ENCODE measurements at places on chromosomes 1 and 21.

DNA sequence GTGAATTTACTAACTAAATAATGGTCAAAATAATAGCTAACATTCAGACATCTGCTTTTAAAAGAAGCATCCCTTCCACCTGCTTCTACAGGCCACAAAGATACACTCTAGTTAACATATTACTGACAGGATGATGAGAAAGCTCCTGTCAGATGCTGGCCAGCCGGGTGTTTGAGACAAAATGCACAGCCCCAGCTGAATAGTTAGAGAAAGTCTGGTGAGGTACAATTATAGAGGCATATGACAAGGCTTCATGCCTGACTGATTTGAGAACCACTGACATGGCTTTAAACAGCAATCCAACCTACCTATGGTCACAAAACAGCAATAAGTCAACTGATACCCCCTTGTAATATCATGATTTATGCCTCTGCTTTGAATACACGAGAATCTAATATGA is 137.0 kb downstream of the DENND1B start:
- DNase-seq = no peak

DNA sequence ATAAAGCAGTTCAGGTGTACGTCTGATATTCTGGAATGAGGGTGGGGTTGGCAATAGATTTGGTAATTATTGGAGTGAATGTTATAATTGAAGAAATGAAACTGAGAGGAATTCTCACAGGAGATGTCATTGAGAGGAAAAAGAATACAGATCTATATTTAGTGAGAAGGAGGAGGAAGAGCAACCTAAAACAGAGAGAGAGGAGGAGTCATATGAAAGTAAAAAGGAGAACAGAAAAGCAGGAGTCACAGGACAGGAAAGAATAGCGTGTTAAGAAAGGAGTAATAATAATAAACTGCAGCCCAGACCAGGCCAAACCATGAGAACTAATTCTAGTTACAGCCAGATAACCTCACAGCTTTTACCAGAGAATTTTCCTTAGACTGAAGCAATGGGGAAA is 62.7 kb upstream of the MROH9 start:
- DNase-seq = no peak

DNA sequence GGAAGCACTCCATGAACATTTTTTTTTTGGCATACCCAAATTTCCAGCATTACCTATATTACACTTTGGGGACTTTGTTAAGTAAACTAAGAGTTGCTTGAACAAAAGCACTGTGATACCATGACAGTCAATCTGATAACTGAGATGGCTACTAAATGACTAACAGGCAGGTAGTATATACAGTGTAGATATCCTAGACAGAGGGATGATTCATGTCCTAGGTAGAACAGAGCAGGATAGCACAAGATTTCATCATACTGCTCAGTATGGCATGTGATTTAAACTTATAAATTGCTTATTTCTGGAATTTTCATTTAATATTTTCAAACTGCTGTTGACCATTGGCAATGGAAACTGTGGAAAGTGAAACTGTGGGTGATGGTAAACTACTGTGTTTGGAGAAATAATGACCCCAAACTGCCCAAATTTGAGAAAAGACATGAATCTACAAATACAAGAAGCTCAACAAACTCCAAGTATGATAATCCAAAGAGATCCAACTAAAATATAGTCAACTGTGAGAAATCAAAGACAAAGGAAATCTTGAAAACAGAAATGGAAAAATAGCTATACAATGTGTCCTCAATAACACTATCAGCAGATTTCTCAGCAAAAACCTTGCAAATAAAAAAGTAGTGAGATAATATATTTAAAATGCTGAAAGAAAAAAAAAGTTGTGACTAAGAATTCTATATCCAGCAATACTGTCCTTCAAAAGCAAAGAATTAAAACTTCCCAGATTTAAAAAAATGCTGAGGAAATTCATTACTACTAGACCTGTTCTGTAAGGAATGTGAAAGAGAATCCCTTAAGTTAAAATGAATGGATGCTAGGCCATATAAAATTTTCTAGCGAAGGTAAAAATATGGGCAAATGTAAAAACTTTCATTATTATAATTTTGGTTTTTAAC is 410.4 kb downstream of the DUSP10 start:
- no peak for DNase-seq

DNA sequence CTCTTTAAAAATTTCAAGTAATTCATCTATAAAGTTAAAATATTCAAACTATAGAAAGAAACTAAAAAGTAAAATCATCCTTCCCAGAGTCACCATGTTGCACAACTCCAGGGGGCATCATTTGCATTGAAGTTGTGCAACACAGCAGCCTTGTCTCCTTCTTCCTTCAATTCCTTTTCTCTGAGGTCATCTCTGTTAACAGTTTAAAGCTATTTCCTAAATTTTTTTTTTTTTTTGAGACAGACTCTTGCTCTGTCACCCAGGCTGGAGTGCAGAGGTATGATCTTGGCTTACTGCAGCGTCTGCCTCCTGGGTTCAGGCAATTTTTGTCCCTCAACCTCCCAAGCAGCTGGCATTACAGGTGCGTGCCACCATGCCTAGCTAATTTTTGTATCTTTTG is 7.1 kb downstream of the RHBG start:
- DNase-seq = no peak

DNA sequence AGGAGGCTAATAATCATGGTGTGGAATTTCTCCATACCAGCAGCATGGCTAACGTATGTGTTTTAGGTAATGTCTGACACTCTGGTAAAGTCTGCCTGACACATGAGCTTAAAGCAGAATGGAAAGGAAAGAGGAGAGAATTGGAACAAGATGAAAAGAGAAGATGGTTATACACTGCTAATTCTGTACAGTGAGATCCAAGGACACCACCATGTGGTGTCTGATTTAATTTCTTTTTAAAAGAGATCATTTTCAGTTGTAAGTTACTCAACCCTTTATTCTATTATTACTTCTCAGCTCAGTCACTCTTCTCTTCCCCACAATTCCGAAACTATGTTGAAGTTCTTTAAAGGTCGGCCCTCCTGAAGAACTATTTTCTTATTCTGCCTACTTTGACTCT is 15.6 kb downstream of the PRKAB2 start:
- DNase-seq = no peak

- no peak for DNase-seq
These were observed 37.9 kb downstream of the RGL1 start for GRCh38 chr1:183842795-183843144.

GRCh38 chr1:17465228-17465627 is 25.8 kb upstream of the RCC2 start:
- DNase-seq = no peak

DNA sequence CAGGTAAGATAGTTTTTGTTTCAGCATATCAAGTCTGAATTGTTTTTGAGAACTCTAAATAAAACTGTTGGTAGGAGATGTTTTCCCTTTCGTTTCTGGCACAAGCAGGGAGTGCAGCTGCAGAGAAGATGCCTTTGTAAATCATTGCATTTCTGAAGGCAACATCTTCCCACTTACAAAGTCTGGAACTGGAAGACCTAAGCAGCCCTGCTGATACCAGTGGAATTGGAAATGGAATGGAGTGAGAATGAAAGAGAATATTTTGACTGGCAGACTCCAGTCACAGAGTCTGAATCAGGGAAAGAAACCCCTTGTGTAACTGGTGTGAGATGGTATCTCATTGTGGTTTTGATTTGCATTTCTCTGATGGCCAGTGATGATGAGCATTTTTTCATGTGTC is 815.6 kb downstream of the LTN1 start:
- no peak for DNase-seq

DNA sequence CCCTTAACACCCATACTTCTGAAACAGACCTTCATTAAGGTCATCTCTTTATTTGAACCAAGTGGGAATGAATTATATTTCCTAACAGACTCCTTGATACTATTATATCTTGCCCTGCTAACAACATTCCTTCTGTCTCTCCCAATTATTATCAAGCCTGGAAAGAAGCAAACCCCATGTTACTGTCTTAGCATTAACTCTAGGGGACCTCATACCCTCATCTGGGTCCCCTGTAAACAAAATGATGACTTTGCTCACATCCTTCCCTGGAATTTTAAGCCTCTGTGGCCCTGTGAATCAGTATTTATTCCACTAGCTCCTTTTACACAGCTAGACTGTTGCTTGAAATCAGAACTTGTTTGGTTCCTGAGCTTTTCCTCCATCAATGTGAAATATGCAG is 38.3 kb upstream of the BCL10 start:
- DNase-seq = no peak

GRCh38 chr1:100542285-100542684 is 4.3 kb downstream of the GPR88 start:
- DNase-seq = no peak

GRCh38 chr21:32100423-32100822 is 178.4 kb downstream of the MIS18A start:
- DNase-seq = no peak

GRCh38 chr1:221887415-221887746 is 145.5 kb upstream of the DUSP10 start:
- DNase-seq = no peak

GRCh38 chr21:41664881-41665765 is 101.7 kb downstream of the RIPK4 start:
- no peak for DNase-seq

GRCh38 chr1:112446411-112446810 is 50.4 kb downstream of the CTTNBP2NL start:
- DNase-seq = no peak

DNA sequence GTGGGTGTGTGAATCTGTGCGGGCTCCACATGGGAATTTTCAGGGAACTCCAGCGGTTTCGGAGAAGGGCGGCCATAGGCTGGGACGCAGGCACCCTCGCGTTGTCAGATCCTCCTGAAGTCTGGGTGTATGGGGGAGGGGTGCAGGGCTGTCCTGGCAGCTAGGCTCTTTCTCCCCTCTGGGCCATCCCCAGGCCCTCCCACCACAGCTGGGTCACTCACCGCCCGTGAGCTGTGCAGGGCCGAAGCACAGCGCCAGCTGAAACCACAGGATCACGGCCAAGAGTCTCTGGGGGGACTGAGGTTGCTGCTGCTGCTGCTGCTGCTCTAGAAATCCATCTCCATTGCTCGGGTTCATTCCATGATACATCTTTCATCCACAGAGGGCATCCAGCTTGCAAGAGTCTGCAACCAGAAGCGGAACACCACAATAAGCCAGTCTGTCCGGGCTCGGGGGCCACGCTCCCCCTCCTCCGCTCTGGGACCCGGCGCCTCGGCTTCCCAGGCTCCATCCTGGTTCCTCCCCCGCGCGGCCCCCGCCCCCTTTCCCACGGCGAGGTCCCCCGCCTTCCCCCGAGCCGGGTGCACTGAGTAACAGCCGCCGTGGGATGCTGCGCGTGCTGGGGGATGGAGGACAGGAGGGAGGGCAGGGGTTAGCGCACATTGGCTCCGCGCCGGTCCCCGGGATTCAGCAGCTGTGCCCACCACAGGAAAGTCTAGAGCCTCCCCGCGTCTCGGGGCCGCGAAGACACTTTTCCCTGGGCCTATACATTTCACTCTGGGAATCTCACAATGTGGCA is 720 bp downstream of the SUSD4 start:
- DNase-seq = peak; percentile 41

- DNase-seq = no peak
These were observed 27.7 kb downstream of the PIGP start for GRCh38 chr21:37045149-37045548.

- peak; percentile 95 for DNase-seq
These were observed 2.0 kb upstream of the LIN28A start for GRCh38 chr1:26408604-26409003.

GRCh38 chr1:182677397-182678098 is 6.8 kb downstream of the RGS8 start:
- DNase-seq = no peak

- no peak for DNase-seq
These were observed 6.6 kb upstream of the STUM start for GRCh38 chr1:226541631-226542622.

- no peak for DNase-seq
These were observed 49.0 kb upstream of the CLIC4 start for GRCh38 chr1:24696041-24696755.

DNA sequence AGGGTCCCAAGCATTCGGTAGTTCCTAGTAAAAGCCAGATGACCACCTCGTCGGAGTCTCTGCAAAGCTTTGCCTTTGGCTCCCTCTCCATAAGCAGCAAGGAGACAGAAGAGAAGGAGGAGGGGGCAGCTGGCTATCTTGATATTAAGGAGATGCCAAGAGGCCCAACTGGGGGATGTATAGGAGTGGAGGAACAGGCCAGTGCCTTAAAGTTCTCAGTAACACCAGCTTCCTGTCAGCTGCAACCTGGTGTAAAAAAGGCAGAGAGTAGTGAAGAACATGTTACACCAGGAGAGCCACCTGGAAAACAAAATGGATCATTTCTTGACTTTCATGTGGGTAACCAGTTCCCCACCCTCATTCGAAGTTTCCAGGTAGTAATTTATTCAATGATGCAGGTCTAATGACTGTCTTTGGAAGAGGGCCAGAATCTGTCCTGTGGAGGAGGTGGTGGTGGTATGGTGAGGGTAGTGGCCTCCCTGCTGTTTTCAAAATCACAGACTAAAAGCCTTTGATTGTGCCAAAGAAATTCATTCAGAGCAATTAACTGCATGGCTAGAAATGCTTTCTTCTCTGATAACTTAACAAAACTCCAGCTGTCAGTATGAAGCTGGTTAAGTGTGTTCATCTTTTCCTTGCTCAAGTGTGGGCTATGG is 27.3 kb downstream of the TMEM200B start:
- DNase-seq = no peak

GRCh38 chr1:229227298-229227919 is 43.5 kb upstream of the RAB4A start:
- DNase-seq = peak; percentile 72

DNA sequence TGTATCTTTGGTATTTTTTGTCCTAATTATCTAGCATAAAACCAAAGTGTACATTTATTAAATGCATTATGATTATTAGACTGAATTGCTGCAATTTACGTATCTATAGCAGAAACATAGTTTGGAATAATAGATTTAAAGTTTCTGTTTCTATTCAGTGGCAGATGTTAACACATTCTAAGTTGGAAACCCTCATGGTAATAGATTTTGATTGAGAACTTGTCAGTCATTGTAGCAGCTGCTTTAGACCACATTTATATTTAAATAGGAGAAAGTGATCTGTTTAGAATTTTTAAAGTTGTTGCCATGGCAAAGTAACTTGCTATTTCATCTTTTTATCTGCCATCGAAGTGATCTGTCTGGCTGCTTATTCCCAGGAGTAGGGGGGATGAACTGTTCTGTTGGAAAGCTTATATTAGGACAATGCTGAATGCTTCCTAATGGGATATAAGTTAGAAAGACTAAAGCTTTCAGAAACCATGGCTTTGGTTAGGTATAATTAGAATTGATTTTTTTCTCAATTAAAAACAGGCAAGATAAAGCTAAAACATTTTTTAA is 61.6 kb downstream of the HS2ST1 start:
- no peak for DNase-seq

- DNase-seq = peak; percentile 49
These were observed 180.7 kb downstream of the KAZN start for GRCh38 chr1:14778898-14779865.

DNA sequence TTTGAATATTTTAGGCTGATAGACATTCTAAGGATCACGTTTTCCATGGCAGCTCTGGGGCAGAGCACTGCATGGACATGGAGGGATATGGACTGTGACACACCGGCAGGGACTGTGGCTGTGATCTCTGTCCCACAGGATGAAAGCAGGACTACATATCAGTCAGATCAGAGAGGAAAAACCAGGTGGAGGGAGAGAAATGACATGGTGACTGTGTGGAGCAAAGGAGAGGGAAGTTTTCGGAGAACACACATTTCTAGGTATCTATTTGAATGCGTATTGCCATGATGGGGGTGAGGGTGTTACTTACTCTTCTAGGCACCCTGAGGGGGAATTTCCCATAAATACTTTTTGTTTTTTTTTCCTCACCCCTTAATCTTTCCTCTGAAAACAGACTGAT is 3.2 kb upstream of the CD1C start:
- no peak for DNase-seq

GRCh38 chr1:5098981-5099385 is 444.6 kb downstream of the AJAP1 start:
- DNase-seq = peak; percentile 58
